Left kidney (tissue), 8 donors: ENCODE measurements at places on chromosomes 5 and 9. TPM values are rescaled to one million over a fixed set of nuclear protein-coding genes. Genes with fewer than 3 reads are reported as not detected.

The LTC4S gene
- polyA plus RNA-seq: 1.7 TPM

DNA sequence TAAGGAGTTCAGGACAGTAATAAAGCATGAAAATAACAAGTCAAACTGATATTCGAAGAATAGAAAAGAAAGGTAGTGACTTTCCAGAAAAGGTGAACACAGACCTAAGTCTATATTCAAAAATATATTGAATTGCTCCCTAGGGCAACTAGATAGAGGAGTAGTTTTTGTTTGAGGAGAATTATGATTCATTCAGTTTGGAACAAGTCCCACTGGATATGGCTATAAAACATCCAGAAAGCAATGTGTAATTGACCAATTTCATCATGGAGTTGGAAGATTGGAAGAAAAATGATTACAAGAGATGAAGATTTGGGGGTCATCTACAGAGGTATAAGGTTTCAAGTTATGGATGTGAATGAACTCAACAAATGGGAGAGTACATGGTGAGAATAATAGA lies 117.5 kb upstream of the ZNF462 start:
- no peak for DNase-seq

GRCh38 chr5:37838152-37838932 lies 1.5 kb downstream of the GDNF start:
- DNase-seq: peak; percentile 50

DNA sequence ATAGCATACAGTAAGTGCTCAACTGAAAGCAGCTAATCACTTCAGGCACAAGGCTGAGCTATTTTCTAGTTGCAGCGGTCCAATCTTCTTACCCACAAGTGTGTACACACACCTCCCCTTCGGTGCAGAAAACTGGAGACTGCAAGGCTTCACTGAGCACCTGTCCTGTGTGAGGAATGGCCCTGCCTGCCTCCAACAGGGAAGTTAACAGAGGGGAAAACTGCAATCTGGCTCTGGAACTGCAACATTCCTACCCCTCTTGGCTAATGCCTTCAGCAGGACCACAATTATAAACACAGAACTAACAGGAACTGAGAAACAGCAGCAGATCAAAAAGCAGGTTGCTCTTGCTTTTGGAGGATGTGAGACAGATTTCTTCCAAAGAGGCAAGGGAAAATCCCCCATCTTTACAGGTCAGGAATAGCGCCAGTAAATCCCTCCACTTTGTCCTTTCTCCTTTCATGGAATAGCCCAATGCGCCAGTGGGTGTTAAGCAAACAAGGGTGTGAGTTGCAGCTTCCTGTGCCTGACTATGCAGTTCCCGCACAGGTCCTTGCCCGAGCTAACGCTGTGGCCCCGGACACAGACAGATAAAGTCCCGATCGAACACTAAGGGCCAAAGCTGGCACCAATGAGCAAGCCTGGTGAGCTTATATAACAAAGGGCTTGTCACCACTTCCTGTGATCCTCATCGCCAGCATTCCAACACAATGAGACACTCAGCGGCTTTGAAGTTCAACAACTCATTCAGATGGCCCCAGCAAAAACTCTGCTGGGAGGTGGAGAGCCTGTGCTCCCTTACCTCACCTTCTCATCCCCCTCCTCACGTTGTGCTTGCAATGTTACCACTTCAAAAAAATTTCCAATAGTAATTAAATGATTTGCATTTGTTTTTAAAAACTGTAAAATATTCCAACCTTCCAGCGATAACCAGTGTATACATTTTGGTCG lies 21.5 kb downstream of the SHB start:
- peak; percentile 78 for DNase-seq

DNA sequence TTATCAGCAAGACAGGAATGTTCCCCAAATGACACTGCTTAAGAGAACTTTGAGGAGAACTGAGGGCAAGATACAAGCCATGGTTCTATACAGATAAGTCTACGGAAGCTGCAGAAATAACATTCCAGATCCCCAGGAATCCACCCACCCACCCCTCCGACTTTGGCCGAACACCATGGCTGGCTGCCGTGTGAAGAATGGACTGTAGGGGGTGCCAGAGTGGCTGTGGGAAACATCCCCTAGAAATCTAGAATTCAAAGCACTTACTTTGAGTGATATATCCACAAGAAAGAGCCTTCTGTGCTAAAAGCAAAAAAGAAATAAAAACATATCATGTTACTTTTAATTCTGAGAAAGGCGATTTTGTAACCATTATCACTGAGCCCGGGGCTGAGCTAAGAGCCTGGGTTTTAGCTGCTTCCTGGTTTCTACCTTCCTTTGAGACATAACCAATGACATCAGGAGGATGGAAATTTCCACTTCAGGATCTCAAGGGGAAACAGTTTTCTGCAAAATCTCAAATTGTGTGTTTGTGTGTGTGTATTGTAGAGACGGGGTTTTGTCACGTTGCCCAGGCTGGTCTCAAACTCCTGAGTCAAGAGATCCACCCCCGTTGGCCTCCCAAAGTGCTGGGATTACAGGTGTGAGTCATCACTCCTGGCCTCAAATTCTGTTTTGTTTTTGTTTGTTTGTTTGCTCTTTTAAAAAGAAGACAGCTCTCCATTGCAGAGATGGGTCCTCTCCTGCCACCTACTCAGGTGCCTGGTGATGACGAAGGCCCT lies 36.4 kb downstream of the GGTA1 start:
- no peak for DNase-seq

GRCh38 chr9:37454238-37454637 lies 11.0 kb downstream of the ZBTB5 start:
- no peak for DNase-seq
